ENCODE measurements at places on chromosomes 7 and 10.
A peak's percentile ranks its signal among the peaks of the same experiment; 100 is the strongest.

- DNase-seq, result no peak
These were observed 48.4 kb downstream of the FGFBP3 start for GRCh38 chr10:91860885-91861284.

DNA sequence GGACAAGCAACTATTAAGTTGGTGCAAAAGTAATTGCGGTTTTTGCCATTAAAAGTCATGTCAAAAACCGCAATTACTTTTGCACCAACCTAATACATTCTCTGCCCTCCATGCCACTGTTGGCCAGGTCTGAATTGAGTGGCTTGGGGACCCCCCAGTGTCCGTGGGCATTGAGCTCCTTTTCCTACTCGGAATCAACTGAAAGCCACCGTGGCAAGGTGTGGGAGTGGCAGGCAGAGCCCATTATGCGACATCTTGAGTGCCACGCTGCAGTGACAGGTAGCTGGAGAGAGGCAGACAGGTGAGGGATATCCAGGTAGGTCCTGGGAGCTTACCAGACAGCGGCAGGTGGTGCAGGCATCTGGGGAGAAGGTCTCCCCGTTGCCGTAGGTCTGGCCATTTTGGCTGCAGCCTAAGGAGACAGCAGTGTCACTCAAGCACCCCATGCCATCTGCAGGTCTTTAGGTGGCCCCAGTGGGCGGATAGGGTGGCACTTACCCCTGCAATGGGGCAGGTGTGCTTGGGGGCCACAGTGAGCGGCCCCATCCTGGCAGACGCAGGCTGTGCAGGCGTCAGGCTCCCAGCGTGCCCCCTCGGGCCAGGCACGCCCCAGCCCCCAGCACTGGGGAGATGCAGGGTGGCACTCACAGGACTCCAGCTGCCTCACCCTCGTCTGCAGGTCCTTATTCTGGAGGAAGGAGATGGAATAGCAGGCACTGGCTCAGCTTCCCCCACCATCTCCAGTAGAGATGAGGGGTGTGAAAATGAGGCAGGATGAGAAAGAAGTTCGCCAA, 3.5 kb downstream of the KCP start:
- DNase-seq, result no peak

GRCh38 chr7:37273891-37274290, 174.8 kb downstream of the ELMO1 start:
- no peak for DNase-seq

- no peak for DNase-seq
These were observed 3.4 kb downstream of the TMEM209 start for GRCh38 chr7:130201796-130202195.

- DNase-seq, result no peak
These were observed 54.8 kb upstream of the PLPP4 start for GRCh38 chr10:120402147-120402766.

- DNase-seq, result peak; percentile 41
These were observed 33.3 kb upstream of the XPNPEP1 start for GRCh38 chr10:109956454-109957091.

- no peak for DNase-seq
These were observed 216.8 kb upstream of the KLF6 start for GRCh38 chr10:4001811-4002210.

GRCh38 chr7:26612742-26613141, 251.6 kb downstream of the SKAP2 start:
- DNase-seq, result no peak

- DNase-seq, result no peak
These were observed 142.6 kb downstream of the SND1 start for GRCh38 chr7:127794551-127794950.

GRCh38 chr7:15798081-15798480, 111.6 kb upstream of the MEOX2 start:
- DNase-seq, result no peak

DNA sequence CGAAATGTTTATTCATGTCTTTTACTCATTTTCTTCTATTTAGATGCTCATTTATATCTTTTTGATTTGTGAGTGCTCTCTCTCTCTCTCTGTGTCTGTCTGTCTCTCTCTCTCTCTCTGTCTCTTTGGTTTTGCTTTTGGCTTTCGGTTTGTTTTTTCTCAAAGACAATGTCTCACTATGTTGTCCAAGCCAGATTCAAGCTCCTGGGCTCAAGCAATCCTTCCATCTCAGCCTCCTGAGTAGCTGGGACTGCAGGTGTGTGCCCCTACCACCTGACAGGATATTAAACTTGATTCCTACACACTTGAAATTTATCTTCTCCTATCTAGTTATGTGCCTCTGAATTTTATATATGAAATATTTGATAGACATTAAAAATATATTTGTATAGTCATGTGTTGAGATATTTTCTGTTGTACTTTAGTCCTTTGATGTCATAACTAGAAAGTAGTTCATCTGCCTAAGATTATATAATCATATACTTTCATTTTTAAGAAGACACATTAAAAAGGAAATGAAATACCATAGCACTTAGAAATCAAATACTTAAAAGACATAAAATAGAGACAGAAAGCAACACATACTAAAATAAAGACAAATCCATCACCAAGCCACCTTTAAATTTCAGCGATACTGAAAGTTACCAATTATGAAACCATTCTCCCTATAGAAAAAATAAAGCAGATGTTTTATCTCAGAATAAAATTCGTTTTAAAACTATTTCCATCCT, 68.1 kb upstream of the SFMBT2 start:
- DNase-seq, result no peak

GRCh38 chr10:89655722-89656121, 10.7 kb upstream of the PANK1 start:
- DNase-seq, result no peak

GRCh38 chr7:48962821-48963505, 38.6 kb downstream of the CDC14C start:
- no peak for DNase-seq

- DNase-seq, result no peak
These were observed 19.4 kb downstream of the COPG2 start for GRCh38 chr7:130649004-130649790.

DNA sequence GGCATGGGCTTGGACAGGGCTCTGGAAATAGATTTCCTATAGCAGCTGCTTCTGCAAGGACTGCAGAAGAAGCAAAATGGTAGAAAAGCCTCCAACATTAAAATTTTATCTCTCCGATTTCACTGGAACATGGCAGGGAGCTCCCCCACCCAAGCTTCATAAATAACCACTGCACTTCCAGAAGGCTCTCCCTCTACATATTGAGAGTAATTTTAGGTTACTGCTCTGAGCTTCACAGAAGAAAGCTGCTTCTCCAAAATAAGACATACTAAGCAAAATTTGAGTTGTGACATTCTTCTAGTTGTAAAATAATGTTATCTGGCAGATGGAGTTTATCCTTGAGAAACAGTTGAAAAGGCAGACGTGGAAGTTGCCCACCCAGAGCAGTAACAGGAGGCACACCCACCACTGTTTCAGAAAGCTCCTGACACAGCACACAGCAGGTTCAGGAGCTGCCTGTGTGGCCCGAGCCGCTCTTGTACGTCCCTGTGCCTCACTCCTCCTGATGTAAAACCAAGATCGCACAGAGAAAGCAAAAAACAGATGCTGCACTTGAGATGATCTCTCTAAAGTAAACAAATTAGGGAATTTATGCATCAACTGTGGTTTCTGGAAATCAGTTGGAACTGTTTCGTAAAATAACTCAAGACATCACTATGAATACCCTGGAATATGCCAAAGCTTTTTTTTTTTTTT, 621.0 kb downstream of the PARD3 start:
- DNase-seq, result no peak

- no peak for DNase-seq
These were observed 106.3 kb downstream of the GRK5 start for GRCh38 chr10:119313644-119314043.

- DNase-seq, result no peak
These were observed 42.3 kb upstream of the SP8 start for GRCh38 chr7:20828947-20829346.

DNA sequence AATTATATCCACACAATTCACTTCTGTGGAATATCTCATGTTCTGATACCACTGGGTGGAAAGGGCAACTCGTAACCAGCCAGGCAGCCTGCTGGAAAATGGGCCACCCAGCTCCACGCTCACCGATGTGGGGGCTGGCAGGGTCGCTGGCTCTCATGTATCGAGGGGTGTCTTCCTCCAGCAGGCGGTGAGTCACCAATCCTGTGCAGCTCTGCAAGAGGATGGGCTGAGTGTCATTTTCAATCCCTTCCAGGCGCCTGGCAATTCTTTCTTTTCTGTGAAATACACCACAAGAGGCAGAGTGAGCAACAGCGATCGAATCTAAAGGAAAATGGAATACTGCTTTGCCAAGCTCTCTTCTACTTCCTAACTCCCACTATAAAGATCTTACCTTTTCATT, 80.1 kb downstream of the SVIL start:
- DNase-seq, result peak; percentile 47

DNA sequence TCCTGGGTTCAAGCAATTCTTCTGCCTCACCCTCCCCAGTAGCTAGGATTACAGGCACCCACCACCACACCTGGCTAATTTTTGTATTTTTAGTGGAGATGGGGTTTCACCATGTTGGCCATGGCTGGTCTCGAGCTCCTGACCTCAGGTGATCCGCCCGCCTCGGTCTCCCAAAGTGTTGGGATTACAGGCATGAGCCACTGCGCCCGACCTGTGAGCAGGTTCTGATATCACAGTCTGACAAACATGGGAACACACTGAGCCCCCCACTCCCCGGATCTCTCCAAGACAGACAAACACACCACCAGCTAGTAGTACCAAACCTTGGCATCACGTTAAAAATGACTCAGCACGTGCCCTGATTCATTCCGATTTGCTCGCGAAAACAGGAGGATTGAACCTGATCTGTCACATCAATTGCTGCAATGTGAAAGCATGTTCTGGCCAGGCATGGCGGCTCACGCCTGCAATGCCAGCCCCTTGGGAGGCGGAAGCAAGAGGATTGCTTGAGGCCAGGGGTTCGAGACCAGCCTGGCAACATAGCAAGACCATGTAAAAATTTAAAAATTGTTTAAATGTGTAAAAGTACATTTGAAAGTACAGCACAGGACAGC, 106.5 kb downstream of the SMURF1 start:
- DNase-seq, result no peak

DNA sequence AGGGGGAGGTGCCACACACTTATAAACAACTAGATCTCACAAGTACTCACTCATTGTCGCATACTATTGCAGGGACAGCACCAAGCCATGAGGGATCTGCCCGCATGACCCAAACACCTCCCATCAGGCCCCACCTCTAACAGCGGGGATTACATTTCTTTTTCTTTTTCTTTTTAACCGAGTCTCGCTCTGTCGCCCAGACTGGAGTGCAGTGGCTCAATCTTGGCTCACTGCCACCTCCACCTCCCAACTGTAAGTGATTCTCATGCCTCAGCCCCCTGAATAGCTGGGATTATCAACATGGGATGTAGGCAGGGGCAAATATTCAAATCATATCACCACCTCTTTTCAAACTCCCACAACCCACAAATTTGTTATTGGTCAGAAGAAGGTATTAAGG, 76.7 kb downstream of the SKAP2 start:
- no peak for DNase-seq

- peak; percentile 94 for DNase-seq
These were observed 17.9 kb downstream of the JCAD start for GRCh38 chr10:30041196-30042105.

- DNase-seq, result no peak
These were observed 52.8 kb upstream of the KCNIP2 start for GRCh38 chr10:101896225-101896877.

- DNase-seq, result no peak
These were observed 1.7 kb downstream of the TWNK start for GRCh38 chr10:100989088-100989487.

DNA sequence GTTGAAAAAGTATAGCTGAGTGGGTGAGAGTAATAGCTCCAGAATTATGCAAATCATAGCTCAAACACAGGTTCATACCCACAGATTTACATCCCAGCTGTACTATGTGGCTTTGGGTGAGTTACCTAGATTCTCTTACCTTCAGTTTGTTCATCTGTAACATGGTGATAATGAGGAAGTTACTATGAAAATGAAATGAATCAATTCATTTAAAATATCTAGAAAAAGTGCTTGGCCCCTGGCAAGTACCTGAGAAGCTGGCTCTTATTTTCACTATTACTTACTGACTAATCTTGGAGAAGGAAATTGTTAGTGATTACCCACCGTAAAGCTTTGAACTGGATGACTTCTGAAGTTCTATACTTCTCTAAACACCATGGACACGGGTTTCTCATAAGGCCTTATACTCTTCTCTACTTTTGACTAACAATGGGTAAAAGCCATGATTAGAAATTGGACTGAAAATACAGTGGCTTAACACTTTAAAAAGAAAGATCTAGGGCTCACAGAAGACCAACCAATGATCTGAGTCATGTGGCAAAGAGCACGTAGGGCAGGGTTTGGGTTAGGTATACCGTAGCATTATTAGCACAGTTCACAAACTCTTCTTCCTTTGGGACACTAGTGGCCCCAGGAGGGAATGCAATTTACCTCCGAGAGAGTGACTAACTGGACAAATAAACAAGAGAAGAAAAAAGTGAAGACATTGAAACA, 149.2 kb downstream of the PLPP4 start:
- no peak for DNase-seq

DNA sequence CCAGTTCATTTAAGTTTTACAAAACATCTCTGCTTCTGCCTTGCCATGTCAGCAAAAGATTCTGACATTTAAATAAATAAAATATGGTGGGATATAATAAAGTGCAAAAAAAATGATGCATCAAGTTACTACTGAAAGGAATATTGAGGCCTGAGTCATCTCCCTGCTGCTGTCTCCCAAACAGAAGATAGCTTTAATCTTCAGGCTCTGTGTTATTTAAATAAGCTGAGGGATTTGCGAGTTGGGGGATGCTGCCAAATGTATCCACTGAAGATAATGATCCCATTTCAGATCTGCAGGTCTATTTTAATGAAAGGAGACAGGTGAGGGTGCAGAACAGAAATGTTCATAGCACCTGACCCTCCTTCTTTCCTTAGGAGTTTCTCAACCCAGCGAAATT, 720.8 kb downstream of the AUTS2 start:
- DNase-seq, result no peak

DNA sequence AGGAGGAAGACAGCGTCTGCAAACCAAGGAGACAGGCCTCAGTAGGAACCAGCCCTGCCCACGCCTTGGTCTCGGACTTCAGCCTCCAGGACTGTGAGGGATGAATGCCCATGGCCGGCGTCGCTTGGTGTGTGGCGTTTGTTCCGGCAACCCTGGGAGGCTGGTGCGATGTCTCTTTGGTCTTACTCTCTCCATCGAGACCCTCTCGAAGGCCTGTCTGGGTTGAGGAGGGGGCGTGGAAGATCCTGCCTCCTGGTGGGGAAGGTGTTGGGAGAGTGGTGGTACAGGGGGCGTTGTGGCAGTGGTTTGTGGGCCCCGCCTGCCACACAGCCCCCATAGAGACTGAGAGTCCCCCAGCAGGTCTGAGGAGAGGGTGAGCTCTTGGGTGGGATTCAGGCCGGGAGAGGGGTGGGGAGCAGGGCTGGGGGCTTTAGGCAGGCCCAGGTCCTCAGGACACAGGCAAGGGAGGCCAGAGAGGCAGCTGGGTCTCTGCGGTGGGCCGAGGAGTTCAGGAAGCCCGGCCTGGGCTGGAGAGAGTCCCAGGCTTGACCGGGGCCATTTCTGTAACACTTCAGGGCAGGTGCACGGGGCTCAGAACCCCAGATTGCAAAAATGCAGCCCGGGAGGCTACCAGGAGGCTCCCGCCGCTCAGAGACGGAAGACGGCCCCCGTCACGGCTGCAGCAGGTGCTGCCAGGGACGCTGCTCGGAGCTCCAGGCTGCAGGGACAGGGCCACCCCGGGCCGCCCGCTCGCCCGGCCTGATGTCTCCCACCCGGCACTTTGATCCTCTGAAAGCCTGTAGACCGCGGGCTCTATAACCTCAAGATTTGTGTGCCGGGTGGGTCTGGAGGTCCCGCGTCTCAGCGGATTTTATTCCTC, 33.8 kb upstream of the PSMG3 start:
- DNase-seq, result no peak
